Stimulated activated CD8-positive, alpha-beta memory T cell treated with anti-CD3 and anti-CD28 coated beads, Interleukin-15, amount 100 ng/mL, for 24 hours (primary cell): ENCODE measurements at places on chromosomes 7 and 10.

GRCh38 chr7:27459021-27459730 is 203.5 kb downstream of the HIBADH start:
- no peak for DNase-seq

GRCh38 chr7:67311901-67312300 is 315.3 kb downstream of the TYW1 start:
- DNase-seq = no peak

DNA sequence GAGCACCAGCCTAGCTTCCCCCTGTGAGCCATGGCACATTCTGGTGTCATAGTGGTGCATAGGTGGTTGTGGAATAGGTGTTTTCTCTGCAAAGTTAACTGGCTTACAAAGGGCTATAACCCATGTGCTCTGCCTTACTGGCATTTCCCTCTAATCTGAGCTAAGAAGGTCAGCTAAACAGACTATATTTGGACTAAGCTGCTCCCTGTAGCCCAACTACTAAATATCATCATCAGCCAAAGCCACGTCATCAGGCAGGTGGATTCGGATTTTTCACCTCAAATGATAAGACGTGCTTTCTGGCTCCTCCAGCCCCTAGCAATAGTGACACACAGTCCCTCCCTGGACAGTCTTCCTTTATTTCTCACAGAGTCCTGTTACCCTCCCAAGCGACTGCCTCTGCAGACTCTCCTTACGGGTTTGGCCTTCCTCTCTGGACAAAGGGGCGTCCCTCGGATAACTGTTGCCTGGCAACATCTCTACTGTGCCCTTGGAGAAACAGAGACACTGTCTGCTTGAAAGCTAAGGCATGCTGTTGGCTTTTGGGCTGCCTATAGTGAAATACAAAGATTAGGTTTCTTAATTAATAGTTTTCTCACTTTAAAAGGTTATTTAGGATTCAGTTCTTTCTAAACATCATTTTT is 9.1 kb downstream of the SLC13A4 start:
- no peak for DNase-seq

- DNase-seq = no peak
Measured at GRCh38 chr10:15349112-15349511, 22.0 kb downstream of the FAM171A1 start.

- DNase-seq = no peak
Measured at GRCh38 chr7:138970952-138971351, 10.2 kb downstream of the KIAA1549 start.

DNA sequence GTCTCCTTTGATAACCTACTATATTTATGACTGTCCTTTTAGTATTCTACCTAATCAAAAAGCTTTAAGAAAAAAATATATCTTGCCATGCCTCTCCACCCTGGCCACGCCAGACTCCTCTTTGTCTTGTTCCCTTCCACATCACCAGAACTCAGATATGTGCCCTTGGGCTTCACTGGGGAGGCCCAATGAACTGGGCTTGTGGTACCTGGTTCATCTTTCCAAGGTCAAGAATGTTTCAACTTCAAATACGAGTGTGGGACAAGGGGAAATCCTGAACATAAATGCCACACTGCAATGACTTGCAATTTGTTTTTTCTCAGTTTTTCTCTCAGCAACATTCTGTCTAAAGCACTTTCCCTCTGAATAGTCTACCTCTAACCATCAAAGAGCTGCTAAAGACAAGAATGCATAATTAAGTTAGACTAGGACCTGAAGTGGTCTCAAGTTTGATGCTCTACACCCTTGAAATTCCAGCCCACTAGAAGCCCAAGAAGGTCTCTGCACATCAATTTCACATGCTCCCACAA is 9.9 kb downstream of the ERCC6 start:
- no peak for DNase-seq

- no peak for DNase-seq
Measured at GRCh38 chr10:127926455-127926854, 19.6 kb downstream of the PTPRE start.

DNA sequence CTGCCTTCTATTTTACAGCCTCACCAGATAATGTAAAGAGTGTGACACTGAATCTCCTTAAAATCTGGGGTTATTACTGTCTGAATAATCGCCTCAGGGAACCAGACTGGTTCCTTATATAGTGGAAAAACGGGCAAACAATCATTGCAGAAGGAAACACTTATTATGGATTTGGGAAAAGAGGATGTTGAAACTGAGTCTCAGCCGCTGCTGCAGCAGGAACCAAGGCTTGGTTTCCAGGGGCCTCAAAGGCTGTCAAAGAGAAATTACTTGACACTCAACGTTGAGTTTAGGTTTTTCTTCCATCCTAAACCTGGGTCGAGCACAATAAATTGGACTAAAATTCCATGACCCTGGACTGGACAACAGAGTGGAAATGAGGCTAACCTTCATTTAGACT is 103.8 kb upstream of the AHR start:
- no peak for DNase-seq

- no peak for DNase-seq
Measured at GRCh38 chr7:150852371-150852905, at the start of gene AOC1. Gene AOC1, plus strand, starts transcription at chr7:150852517. Its CDS starts 3,954 bp downstream, at chr7:150856471.

- DNase-seq = no peak
Measured at GRCh38 chr7:41915871-41916270, 213.0 kb upstream of the INHBA start.

GRCh38 chr7:148584154-148584827 is 6.3 kb upstream of the C7orf33 start:
- DNase-seq = no peak

DNA sequence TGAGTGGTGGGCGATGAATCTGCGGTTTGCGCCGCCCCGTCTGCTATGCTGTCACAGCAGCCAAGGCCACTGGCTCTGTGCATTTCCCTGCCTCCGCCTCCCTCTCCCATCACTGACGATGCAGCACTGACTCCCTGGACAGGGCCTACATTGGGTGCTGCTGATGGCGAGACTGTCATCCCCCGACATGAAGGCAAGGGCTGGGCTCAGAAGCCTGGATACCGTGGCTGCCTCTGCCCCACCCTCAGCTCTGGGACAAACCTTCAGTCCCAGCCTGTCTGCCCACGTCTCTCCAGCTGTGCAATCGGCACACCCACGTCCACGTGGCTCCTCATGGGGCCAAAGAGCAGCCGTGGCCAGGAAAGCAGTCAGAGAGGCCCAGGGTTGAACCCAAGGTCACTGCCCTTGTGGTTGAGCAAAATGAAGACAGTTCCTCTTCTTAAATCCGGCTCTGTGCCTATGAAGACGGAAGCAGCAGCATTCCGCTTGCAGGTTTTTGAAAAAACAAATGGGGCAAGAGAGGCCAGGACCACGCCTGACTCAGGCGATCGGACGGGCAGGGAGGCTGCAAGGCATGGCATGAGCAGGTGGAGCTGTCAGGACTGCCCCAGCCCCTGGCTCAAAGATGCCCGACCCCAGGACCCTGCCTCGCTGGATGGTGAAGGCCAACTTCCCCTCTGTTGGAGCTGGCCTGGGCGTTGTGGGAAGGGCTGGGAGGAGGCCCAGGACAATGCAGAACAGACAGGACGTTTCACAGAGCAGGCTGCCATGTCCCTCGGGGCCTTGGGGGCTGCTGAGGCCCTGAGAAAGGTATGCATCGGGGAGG is 517.5 kb downstream of the DNAJB6 start:
- no peak for DNase-seq

GRCh38 chr10:83274088-83274487 is 865.2 kb upstream of the GHITM start:
- no peak for DNase-seq

DNA sequence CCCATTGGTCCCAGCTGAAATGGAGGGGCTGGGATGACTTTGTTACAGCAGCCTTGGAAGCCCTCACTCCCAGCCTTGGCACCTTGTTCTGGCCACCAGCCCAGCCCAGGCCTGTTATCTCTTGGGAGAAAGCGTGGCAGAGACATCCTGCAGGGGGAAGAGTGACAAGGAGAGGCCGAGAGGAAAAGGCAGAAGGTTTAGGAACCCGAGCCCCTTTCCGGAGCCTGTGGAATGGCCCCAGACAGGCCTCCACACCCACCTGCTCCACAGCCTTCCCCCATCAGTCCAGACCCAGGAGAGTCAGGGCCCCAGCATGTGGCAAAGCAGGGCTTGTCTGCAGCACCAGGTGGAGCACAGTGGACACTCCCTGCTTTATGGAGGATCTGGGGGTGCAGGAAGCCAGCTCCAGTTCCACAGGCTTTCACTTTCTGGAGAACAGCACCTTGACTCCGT is 24.1 kb upstream of the TRIM8 start:
- DNase-seq = no peak

GRCh38 chr10:79066411-79067240 is 2.1 kb upstream of the ZMIZ1 start:
- no peak for DNase-seq

DNA sequence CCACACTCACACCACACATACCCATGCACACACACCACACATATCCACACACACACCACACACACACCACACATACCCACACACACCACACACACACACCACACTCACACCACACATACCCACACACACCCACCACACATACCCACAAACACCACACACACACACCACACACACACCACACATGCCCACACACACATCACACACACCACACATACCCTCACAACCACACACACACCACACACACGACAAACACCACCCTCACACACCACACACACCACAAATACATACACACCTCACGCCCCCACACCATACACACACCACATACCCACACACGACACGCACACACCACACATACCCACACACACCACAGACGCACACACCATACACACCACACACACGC is 119.7 kb downstream of the PON1 start:
- no peak for DNase-seq

GRCh38 chr7:86956567-86956966 is 102.9 kb downstream of the ELAPOR2 start:
- DNase-seq = no peak

GRCh38 chr10:124157271-124157681 is 63.9 kb upstream of the CHST15 start:
- no peak for DNase-seq

DNA sequence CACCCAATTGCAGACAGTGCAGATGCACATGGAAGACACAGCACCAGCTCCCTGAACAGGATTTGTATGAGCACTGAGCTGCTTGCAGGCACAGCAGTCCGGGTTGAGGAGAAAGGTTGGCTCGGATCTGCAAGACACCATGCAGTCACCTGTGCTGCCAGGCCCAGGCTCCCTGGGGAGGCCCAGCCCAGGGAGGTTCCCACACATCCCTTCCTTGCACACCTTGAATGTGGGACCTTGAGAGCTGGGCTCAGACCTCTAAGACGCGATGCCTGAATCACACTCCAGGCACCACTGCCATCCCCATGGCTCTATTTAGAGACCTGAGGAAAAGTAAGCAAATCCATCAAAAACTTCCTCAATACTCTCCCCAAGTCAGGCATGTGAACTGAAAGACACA is 397.7 kb downstream of the TCERG1L start:
- DNase-seq = no peak

GRCh38 chr10:114000457-114001010 is 43.1 kb upstream of the ADRB1 start:
- no peak for DNase-seq

GRCh38 chr10:32600317-32600716 is 154.4 kb downstream of the CCDC7 start:
- no peak for DNase-seq

DNA sequence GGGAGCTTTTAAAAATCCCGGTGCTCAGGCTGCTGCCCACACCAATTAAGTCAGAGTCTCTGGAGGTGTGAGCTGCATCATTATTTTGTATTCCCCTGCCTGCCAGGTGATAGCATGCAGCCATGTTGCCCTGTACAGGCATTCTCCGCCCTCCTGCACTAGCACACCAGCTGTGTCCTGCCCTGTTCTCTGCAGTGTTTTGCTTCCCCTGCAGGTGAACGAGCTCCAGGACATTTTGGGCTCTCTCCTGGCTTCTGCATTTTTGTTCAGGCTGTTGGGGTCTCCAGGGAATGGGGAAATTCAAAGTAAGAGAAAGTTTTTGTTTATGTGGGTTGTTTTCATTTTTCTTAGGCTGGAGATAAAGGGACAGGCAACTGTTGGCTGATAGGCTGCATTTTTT is 271.0 kb upstream of the COBL start:
- DNase-seq = no peak

DNA sequence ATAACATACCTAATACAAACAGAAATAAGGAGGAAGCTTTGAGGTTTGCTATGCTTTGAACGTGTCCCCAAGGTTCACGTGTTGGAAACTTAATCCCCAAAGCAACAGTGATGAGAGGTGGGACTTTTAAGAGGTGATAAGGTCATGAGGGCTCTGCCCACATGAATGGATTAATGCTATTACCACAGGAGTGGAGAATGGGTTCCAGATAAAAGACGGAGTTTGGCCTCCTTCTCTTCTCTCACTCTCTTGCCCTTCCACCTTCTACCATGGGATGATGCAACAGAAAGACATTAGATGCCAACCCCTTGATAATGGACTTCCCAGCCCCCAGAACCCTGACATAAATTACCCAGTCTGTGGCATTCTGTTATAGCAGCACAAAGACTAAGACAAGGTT is 9.6 kb downstream of the ITGB1 start:
- DNase-seq = no peak

DNA sequence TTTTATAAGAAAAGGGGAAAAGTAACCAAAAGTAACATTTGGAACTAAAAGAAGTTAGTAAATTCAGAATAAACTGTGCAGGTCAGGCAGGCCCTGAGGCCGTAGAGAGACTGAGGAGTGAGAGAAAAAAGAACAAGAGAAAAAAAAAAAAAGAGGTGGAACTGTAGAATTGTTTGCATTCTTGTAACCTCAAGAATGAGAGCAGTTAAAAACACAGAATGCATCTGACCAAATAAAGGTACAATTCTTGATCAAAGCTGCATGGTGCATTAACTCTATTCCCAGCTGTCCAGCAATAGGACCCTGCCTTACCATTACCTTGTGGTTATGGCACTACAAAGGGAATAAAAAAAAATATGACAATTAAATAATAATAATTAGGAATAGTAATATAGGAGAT is 170.1 kb upstream of the SEMA3A start:
- no peak for DNase-seq

DNA sequence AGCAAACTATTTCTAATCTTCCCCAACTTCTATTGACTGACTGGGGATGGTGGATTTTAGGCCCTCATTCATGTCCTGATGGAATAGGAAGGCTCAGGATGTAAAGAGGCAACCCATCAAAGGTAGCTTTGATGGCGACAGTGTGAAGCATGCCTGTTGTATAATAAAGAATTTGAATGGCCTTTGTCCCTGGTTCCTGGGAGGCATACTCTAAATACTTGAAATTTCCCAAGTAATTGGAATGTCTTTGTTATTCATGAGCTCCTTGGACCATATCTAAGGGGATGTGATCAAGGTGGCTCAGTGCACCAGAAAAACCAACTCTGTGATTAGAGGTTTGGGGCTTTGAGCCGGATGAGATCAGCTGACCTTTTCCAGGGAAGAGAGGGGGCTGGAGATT is 264.5 kb upstream of the NEBL start:
- no peak for DNase-seq

GRCh38 chr7:10973061-10973941 is at the start of gene PHF14:
Gene PHF14, plus strand, starts transcription at chr7:10973872. Its CDS starts 452 bp downstream, at chr7:10974324.
- DNase-seq = peak; percentile 85

- no peak for DNase-seq
Measured at GRCh38 chr7:84665339-84665738, 470.8 kb upstream of the SEMA3A start.

- DNase-seq = no peak
Measured at GRCh38 chr7:99042957-99043356, 101.0 kb downstream of the SMURF1 start.

- no peak for DNase-seq
Measured at GRCh38 chr10:79176949-79177602, 108.3 kb downstream of the ZMIZ1 start.

- DNase-seq = no peak
Measured at GRCh38 chr7:114109304-114109703, 190.5 kb upstream of the PPP1R3A start.
